ENCODE measurements at places on chromosomes 4 and X.

GRCh38 chr4:8514391-8514790, 65.8 kb upstream of the GPR78 start:
- no peak for DNase-seq

GRCh38 chr4:135724421-135724820, 1522.8 kb upstream of the PABPC4L start:
- no peak for DNase-seq

DNA sequence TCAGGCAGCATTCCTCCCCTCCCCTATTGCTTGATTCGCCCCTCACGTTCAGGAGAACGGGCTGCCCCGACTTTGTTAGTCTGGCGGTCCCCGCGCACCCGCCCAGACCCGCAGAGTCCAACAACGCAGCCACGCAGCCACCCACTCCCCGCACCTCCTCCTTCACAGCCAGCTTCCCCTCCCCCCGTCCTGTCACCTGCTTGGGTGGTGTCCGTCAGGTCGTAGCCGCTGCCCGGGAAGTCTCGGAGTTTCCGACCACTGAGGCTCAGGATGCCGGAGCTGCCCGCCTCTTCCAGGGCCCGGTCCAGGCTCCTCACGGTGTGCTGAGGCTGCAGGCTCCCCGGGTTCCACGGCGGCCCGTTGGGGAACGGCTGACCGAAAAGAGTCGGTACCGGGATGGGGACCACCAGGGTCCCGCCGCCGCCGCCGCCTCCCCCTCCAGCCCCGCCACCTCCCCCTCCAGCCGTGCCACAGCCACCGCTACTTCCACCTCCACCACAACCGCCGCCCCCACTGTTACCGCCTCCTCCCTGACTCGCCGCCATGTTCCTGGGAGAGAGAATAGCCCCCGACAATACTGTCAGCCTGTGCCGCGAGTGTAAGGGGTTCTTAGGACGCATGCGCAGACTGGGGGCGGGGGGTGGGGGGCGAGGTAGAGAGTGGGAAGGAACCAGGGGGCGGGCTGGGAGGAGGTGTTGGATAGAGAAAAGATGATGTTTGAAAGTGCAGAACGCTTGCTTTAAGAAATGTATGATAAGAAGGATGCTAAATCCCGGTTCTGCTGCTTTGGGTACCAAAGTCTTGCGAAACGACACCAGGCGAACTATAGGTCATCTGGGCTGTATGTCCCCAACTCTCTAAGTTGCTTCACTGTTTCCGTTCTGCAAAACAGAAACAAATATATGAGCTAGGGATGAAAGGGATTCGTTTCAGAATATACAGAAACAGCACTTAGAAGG, at the start of gene LRCH2:
Gene LRCH2 (minus strand): TSS at position 600 of the 959 bp plus-strand sequence. CDS start 55 bp downstream, at position 545.
- no peak for DNase-seq

GRCh38 chr4:189021831-189022230, 882.6 kb downstream of the TRIML1 start:
- DNase-seq = no peak

All from esophagus muscularis mucosa (tissue), 4 donors.